ENCODE measurements at places on chromosomes 13 and 19.
A peak's percentile ranks its signal among the peaks of the same experiment; 100 is the strongest.

DNA sequence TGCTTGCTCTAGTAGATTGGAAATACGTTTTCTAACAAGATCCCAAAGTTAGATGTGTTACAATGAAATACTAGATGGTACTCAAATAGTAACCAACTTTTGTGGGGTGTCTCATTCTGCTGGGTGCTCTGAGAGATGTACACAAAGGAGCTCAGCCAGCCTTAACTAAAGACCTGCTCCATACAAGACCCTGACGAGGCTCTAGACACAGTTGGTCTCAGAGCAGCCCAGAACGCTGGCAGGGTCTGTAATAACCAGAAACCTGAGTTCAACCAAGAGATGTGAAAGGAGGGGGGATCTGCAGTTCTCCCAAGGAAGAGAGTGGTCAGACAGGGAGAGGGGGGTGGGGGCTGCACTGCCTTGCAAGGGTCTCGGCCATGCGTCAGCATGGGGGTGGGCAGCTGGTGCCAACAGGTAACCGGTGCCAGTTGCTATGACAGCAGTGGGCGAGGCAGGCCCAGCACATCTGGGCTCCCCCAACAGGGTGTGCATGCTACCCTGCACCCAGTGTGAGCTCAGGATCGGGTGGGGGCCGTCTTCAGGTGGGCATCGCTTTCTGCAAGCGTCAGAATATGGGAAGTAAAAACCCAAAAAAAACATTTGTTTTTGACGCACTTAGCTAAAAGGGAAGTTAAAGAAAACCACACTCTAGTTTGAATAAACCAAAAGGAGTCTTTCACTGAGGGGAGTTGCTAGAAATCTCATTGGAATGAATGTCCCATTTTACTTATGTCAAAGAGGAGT is 68.0 kb upstream of the GPR183 start:
- peak; percentile 57 for DNase-seq

DNA sequence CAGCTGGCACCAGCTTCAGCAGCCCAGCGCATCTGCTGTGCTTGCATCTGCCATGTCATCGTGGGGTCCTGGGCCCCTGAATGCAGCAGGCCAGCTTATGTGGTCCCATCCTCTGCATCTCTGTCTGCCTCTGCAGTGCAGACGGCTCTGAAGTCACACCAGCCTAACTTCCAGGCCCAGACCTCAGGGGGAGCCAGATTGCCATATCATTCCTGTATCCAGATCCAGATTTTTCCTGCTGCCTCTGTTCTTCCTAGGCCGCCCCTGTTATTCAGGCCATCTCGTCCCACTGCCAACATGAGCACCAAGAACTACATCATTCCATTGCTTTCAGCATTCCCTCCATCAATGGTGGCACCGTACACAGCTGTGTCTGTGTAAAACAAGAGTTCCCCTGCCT is 571.6 kb downstream of the UQCRFS1 start:
- no peak for DNase-seq

- DNase-seq, result no peak
These were observed 98.2 kb upstream of the MCF2L start for GRCh38 chr13:112870737-112871287.

DNA sequence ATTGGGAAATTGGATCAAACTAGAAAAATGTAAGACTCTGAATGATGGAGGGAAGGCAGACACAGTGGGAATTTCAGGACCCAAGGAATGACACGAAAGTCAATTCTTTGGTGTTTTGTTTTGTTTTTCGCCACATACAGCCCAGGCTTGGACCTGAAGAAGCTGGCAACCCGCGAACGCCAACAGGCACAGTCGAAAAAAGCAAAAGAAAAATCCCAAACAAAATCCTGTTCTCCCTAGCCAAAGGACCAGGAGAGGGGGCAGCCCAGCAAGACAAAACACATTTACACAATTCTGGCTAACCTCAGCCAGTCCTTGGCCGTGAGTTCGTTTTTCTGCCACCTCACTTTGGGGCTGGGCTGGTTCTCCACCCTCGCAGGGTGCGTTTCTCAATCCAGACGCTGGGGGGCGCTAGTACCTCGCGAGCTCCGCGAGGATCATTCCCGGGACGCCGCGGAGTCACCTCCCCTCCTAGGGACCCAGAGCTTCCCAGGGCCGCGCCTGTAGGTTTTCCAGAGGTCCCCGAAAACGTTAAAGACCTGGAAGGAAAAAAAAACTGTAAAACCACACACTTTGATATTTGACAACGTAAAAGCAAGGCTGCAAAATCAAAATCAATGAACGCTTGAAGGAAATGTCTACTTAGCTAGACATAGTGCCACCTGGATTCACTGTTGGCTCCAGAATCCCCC is 34.9 kb upstream of the TPM4 start:
- peak; percentile 94 for DNase-seq

DNA sequence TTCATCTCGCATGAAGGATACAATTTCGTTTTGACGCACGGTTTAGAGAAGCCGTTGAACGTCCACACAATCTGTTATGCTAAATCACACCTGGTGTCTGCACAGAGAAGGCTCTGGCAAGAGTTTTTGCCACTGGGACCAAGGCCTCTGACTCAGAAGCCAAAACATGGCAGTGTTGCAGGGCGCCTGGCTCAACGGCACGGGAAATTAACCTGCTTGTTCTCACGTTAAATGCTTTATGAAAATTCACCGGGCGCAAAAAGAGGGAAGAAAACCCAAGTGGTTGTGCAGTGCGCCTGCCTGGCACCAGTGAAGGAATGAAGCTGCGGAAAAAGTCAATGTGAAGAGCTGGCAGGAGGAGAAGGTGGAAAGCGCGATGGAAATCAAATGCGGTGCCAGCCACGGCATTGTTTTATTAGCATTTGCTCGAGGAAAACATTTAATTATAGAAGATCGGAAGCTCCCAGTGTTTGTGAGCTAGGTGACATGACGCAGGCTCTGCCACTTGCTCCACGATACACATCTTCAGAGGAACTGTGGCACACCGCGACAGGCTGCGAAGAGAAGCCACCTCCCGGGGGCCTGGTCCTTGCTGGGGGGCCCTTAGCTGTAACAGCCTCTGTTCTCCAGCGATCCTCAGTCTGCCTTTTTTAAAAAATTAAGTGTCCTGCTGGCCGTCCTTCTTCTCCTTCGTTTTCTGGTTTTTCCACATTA is 126.2 kb downstream of the ZIC5 start:
- DNase-seq, result no peak

GRCh38 chr13:27405546-27406134 is 18.8 kb upstream of the GTF3A start:
- DNase-seq, result no peak

- no peak for DNase-seq
These were observed 456.4 kb downstream of the FGF14 start for GRCh38 chr13:101945435-101945834.

GRCh38 chr19:45576682-45577081 is 7.9 kb downstream of the OPA3 start:
- no peak for DNase-seq

- no peak for DNase-seq
These were observed 1519.2 kb downstream of the EFNB2 start for GRCh38 chr13:105016266-105016665.

All from osteocyte (in vitro differentiated cells).